NT2/D1 (cell line): ENCODE measurements at places on chromosomes 12 and 14.
A peak's percentile ranks its signal among the peaks of the same experiment; 100 is the strongest.

- DNase-seq = no peak
Observed at GRCh38 chr12:102921240-102921639, 4.2 kb upstream of the PAH start.

- no peak for DNase-seq
Observed at GRCh38 chr14:63563370-63564026, 20.3 kb upstream of the PPP2R5E start.

DNA sequence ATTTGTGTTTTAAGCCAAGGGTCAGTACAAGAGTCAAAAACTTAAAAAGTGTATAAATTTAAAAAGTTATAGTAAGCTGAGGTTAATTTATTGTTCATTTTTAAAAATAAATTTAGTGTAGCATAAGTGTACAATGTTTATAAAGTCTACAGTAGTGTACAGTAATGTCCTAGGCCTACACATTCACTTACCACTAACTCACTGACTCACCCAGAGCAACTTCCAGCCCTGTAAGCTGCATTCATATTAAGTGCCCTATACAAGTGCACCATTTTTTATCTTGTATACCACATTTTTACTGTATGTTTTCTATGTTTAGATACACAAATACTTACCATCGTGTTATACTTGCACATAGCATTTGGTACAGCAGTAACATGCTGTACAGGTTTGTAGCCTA lies 37.7 kb downstream of the GPR137C start:
- no peak for DNase-seq

DNA sequence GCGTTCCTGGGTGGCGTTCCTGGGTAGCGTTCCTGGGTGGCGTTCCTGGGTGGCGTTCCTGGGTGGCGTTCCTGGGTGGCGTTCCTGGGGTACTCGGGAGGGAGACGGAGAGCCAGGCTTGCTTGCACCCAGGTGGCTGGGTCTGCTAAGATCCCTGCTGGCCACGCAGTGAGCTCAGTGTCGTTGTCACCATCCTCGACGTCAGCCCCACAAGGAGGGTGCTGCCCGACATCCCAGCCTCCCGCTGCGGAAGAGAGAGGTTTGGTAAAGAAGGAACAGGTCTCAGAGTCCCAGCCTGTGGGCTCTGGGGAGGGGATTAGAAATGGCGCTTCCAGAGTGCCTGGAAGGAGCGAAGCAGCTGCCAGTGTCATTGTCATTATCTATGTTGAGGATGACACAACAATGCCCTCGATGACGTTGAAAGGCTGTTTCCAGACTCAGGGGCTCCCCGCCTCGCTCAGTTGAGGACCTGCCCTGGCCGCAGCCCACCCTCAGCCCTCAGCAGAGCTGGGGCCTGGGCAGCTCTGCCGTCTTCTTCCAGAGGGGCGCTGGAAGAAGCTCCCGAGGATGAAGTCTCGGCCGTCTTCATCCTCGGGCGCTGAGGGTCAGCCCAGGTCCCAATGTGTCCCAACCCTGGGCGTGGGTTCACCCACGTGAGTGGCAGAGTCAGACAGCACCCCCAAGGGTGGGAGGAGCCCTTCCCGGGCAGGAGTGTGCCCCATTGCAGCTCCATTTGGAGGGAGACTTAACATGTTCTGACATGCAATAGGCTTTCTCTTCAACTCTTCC lies 328.8 kb downstream of the ADGRD1 start:
- no peak for DNase-seq

GRCh38 chr14:82689948-82690347 lies 1156.3 kb upstream of the SEL1L start:
- DNase-seq = no peak

GRCh38 chr14:63269561-63270225 lies 49.0 kb downstream of the GPHB5 start:
- DNase-seq = no peak

GRCh38 chr14:35300228-35300627 lies 8.0 kb downstream of the PSMA6 start:
- no peak for DNase-seq

DNA sequence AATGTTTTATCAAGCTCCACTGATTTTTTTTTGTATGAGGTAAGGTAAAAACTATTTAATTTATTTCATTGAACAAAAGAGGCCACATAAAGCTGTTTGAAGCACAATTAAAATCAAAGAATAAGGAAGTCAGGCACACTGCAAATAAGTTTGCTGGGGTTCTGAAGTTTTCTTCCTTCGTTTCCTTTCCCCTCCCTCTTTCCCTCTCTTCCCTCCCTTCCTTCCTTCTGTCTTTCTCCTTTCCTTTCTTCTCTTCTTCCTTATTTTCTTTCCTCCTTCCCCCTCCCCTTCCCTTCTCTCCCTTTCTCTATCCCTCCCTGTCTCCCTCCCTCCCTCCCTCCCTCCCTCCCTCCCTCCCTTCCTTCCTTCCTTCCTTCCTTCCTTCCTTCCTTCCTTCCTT lies 78.7 kb downstream of the ALX1 start:
- DNase-seq = no peak

GRCh38 chr12:89389755-89390661 lies 37.7 kb upstream of the DUSP6 start:
- no peak for DNase-seq

DNA sequence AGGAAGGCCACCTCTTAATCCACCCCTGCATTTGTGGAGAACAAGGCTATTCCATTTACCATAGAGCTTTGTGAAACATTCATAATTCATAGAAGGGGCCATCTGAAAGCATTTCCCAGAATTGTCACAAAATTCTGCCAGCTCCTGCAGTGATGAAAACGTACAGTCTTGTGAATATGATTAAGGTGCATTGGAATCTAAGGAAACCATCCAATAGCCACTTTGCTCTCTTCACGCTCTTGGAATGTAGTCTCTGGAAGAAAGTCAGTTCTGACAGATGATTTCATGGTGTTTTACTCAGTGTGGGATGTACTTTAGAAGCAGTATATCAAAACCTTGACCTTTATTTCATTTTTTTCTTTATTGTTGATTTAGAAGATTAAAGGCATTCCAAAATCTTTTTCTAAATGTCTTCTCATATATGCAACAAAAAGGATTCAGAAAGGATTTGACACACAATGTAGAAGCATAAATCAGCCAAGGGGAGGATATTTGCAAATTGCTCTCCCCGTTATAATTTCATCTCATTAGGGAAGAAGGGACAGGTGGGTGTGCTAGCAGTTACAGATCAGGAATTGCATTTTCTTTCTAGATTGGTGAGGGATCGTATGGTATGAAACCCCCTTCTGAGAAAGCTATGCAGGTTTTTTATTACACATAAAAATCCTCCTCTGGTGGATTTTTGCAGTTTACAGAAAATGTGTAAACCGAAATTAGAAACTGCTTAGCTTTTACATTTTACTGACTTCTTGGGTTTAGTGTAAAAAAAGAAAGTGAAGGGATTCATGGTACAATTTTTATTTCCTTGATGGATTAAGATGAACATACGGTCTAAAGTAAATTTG lies 390.2 kb downstream of the LRIG3 start:
- DNase-seq = no peak

GRCh38 chr12:44159862-44160261 lies 324.0 kb downstream of the TMEM117 start:
- DNase-seq = no peak

DNA sequence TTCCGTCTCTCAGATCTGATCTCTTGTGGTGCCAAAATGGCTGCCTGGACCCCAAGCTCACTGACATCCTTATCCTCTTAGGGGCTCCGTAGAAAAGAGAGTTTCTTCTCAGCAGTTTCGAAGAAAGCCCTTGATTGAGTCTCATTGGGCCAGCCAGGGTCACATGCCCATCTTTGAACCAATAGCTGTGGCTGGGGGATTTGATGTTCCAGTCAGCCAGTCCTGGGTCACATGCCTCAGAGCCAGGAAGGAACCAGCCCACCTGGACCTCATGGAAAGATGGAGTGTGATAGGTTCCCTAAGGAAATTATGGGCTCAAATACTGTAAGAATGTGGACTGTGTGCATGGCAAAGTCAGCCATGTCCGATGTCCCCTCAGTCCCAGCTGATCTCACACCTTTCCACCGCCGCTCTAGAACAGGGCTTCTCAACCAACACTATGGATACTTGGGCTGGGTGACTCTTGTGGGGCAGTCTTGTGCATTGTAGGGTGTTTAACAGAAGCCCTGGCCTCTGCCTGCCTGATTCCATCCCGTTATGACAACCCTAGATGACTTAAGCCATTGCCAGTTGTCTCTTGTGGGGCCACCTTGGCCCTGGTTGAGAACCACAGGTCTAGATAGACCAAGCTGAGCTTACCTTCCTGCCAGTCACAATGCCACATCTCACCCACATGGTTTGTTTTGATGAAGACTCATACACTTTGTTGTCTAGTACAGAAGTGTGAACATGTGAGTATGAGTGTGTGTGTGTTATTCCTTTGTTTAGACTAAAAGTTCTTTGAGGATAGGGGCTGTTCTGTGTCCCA lies 163.9 kb downstream of the ADGRD1 start:
- no peak for DNase-seq

DNA sequence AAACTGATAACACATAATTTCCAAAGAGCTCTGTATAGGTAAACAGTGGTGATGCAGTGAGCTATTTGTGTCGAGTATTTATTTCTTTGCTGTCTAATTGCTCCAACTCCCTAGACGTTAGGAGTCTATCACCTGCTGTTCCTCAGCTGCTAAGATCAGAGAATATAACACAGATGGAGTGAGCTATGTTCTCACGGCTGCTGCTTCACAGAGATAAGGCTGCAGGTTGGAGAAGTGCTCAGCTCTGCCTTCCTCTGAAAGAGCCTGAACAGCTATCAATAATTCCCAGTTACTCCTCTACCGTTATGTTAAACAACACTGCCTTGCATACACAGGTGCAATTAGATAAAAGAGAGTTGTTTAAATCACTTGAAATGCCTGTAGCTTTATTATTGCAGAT lies 103.2 kb upstream of the MDGA2 start:
- no peak for DNase-seq

GRCh38 chr12:356276-356988 lies 32.7 kb downstream of the KDM5A start:
- no peak for DNase-seq

GRCh38 chr12:7327918-7328317 lies 24.0 kb downstream of the ACSM4 start:
- DNase-seq = no peak

DNA sequence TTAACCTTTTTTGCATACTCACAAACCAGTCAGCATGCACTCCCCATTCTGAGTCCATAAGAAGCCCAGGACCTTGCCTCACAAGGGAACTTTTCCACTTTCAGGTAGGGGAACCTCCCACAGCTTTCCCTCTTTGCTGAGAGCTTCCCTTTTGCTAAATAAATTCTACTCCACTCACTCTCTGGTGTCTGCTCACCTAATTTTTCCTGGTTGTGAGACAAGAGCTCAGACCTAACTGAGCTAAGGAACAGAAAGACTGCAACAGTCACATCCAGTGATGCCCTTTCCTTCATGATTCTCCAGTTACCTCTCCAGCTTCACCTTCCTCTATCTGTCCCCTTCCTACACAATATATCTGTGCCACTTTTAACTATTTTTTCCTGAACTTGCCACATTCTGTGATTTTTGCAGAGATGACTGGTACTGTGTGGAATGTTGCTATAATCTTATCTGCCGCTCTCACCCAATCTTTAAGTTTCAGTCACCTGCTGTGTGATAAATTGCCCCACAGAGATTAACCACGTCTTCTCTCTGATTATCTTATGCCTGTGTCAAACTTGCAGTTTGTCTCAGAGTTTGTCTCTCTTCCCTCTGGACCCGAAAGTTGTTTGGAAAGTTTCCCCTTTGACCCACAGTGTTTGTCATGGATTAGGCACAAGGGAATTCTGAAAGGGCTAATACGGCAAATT lies 737.1 kb upstream of the FLRT2 start:
- no peak for DNase-seq

DNA sequence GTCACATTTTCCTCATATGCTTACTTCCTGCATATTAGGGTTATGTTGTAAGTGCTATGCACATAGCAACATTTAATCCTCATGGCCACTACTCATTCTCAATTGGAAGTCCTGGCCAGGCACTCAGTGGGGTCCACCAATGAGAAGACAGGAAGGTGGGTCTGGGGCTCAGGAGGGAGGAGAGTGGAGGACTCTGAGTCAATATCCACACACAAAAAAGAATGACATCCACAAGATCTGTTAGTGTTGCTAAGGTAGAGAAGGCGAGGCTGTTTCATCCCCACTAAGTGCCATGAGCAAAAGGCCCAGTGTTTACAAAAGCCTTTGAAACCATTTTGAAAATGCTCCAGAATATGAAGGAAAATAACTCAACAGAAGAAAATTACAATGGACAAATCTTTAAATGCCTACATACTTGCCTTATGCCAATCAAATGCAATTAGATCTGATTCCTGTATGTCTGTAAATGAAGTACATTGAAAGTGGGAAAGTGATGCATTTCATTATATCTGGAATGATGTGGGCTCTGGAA lies 53.9 kb downstream of the EID3 start:
- no peak for DNase-seq

DNA sequence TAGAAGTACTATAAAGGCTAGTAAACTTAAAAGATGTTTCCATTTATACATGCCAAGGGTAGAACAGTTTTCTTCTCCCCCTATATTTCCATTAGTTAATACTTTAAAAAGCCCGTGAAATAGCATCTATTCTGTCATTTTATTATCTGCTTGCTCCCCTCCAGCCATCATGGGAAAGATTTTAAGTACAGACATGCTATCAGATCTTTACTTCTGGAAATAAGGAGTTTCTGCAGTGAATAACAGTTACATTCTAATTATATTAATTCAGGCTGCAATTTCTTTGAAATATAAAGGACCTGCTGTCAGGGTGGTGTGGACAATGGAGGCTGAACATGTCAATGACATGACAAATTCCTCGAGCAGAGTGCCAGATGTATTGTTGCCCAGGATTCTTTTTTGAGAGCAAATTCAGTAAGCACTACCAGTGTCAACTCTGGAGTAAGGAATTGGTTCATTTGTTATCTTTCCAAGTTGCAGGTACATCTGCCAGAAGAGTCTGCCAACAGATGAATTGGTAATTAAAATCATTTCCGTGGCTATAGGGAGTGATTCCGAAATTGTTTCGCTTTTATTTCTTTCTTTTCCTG lies 151.3 kb downstream of the BTG1 start:
- DNase-seq = no peak

GRCh38 chr12:2645460-2645859 lies 149.3 kb upstream of the FKBP4 start:
- no peak for DNase-seq

GRCh38 chr12:110750784-110751461 lies 8.2 kb upstream of the PPP1CC start:
- DNase-seq = no peak

- peak; percentile 70 for DNase-seq
Observed at GRCh38 chr12:33427071-33427470, 12.5 kb downstream of the SYT10 start.

DNA sequence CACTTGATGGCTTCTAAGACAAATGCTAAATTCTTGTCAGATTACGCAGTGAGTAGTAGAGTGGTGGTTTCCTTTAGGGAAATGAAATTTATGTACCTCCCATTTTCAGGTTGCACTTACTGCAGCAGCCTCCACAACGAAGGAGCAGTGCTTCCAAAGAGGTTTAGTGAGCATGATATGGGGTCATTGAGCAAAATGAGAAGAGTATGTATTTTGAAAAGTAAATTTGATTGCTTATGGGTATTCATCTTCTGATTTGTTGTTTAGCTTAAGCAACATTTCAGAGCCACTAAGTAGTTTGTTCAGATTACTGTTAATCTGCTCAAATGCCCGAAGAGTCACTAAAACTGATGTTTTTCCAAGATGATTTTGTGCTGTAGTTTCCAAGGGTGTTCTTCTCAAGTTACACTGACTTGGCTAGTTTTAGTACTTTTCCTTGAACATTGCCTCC lies 493.6 kb downstream of the PCNX1 start:
- DNase-seq = no peak

GRCh38 chr12:87025976-87026375 lies 769.8 kb upstream of the MGAT4C start:
- DNase-seq = no peak
